Stimulated activated CD4-positive, alpha-beta T cell treated with anti-CD3 and anti-CD28 coated beads, Interleukin-2, amount 100 ng/mL, for 4 hours (primary cell): ENCODE measurements at places on chromosomes 7 and 10.

GRCh38 chr10:75465450-75465827, 34.0 kb downstream of the LRMDA start:
- no peak for DNase-seq

DNA sequence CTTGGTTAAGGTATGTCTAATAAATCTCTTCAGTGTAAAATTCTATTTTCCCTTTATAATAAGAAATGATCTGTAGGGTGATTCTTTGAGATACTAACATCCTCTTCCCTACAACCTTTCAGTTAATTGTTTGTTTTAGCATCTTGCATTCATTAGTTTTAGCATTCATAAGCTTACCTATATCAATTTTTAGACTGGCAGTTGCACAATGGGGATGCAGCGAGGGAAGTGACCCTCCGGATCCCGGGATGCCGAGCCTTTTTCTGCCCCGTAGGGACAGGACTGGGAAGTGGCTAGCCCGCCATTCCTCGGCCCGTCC, 508 bp upstream of the KIF20B start:
- DNase-seq = no peak

GRCh38 chr7:711922-712380, 14.5 kb upstream of the DNAAF5 start:
- no peak for DNase-seq

DNA sequence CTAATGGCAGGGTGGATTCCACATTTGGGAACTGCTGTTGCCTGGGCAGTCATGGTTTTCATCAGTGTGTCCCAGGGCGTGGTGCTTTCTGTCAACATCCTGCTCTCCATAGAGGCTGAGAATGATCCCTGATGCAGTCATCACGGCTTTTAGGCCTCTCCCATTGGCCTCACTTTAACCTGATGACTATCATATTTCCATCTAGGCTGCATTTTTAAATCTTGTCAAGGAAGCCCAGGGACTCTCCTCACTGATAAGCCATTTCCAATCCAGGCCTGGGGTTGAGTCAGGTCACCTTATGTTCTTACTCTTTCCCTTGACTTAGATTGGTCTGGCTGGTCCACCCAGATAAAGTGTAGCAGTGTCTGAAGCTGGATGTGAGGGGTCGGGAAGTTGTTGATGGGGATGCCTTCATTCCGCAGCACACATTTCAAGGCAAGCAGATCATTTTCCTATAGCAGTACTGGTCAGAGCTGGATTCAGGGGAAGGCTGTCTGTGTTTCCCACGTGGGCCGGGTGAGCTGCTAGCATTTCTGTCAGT, 177.0 kb downstream of the AUTS2 start:
- no peak for DNase-seq

- no peak for DNase-seq
Measured at GRCh38 chr10:126668505-126668904, 2.0 kb downstream of the C10orf90 start.

DNA sequence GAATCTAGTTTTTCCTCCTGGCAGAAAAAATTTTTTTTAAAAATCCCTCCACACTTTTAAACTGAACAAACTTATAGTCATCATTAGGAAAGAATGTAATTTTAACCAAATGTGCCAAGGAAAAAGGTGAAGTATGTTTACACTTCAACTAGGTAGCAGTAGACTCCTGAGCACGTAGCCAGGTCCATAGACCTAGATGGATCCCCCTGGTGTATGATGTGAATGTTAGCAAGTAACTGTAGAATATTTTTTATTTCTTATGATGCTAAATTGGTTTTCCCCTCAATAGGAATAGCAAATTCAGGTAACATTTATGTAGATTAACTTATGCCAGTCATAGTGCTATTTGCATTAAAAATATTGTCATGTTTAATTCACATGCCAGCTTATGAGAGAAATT, 19.6 kb downstream of the CABCOCO1 start:
- no peak for DNase-seq

GRCh38 chr10:52376694-52377354, 62.7 kb downstream of the DKK1 start:
- DNase-seq = no peak

- DNase-seq = no peak
Measured at GRCh38 chr7:136138991-136139390, 161.8 kb upstream of the MTPN start.

GRCh38 chr7:15558756-15559155, 3.1 kb downstream of the AGMO start:
- DNase-seq = no peak
